ENCODE measurements at places on chromosomes 7 and 10.

- no peak for DNase-seq
These were observed 123.0 kb upstream of the ADARB2 start for GRCh38 chr10:1860351-1860750.

- DNase-seq: no peak
These were observed 447.4 kb upstream of the PFKP start for GRCh38 chr10:2619916-2620315.

DNA sequence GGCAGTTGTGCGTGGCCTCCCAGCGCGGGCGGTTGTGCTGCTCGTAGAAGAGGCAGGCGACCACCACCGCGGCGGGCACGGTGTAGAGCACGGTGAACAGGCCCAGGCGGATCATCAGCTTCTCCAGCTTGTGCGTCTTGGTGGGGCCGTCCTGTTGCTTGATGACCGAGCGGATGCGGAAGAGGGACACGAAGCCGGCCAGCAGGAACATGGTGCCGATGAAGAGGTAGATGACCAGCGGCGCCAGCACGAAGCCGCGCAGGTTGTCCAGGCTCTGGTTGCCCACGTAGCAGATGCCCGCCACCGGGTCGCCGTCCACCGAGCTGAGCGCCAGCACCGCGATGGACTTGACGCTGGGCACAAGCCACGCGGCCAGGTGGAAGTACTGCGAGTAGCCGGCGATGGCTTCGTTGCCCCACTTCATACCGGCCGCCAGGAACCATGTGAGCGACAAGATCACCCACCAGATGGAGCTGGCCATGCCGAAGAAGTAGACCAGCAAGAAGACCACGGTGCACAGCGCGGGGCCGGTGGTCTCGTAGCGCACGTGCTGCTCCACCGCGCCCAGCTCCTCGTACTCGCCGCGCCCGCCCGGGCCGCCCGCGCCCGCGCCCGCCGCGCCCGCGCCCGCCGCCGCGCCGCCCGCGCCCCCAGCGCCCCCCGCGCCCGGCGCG lies 2.2 kb downstream of the FZD8 start:
- no peak for DNase-seq

GRCh38 chr7:47332213-47332612 lies 249.7 kb downstream of the TNS3 start:
- no peak for DNase-seq

DNA sequence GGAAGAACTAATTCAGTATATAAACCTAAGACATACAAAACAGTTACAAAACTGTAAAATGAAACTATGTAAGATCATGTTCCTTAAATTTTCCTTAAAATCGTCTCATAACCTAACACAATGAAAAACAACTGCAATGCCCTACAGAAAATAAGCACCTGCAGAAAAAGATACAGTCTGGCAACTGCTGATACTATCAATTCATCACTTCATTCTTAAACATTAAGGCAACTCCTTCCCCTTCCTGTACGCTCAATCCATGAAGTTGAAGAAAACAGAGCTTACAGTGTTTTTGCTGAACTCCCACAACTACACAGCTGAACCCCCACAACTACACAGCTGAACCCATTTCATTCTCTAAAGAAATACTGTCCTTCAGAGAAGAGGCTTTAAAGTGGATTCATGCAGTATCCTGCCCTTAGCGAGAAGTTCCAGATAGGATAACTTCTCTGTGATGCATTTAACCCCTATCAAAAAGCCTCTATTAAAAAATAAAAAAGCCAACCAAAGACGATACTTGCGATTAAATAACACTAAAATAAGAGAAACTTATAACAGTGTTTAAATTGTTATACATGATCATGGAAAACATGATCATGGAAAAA lies 50.0 kb downstream of the JMJD1C start:
- no peak for DNase-seq

- DNase-seq: no peak
These were observed 92.4 kb downstream of the GLI3 start for GRCh38 chr7:42144604-42145003.

DNA sequence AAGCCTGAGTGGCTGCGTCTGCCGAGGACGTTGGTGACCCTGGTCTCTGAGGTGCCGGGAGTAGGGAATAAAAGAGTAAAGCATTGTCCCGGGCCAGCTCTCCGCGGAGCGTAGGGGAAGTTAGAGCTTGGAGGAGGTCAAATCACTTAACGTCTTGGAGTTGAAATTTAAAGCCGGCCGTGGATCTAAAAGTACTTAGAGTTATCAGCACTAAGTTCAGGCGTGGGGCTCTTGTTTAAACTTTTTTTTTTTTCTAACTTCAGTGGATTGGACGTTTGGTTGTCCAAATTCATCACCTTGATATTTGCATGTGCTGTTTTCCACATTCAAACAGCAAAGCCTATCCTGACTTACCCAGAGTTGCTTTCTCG lies 700 bp downstream of the NIPSNAP2 start:
- peak; percentile 73 for DNase-seq

- DNase-seq: no peak
These were observed 331.8 kb downstream of the CALN1 start for GRCh38 chr7:72080341-72080766.

GRCh38 chr10:1685699-1686490 lies 51.4 kb downstream of the ADARB2 start:
- no peak for DNase-seq

GRCh38 chr7:46558482-46559193 lies 637.6 kb upstream of the IGFBP3 start:
- no peak for DNase-seq

- DNase-seq: no peak
These were observed 4.2 kb upstream of the SORBS1 start for GRCh38 chr10:95565336-95565735.

GRCh38 chr10:14562218-14563075 lies 212.2 kb downstream of the FAM107B start:
- no peak for DNase-seq

- DNase-seq: no peak
These were observed 1.9 kb upstream of the SGMS1 start for GRCh38 chr10:50625649-50626132.

GRCh38 chr10:74293686-74294371 lies 142.8 kb downstream of the ADK start:
- DNase-seq: no peak

GRCh38 chr7:149865437-149865836 lies 8.3 kb upstream of the ATP6V0E2 start:
- peak; percentile 46 for DNase-seq

DNA sequence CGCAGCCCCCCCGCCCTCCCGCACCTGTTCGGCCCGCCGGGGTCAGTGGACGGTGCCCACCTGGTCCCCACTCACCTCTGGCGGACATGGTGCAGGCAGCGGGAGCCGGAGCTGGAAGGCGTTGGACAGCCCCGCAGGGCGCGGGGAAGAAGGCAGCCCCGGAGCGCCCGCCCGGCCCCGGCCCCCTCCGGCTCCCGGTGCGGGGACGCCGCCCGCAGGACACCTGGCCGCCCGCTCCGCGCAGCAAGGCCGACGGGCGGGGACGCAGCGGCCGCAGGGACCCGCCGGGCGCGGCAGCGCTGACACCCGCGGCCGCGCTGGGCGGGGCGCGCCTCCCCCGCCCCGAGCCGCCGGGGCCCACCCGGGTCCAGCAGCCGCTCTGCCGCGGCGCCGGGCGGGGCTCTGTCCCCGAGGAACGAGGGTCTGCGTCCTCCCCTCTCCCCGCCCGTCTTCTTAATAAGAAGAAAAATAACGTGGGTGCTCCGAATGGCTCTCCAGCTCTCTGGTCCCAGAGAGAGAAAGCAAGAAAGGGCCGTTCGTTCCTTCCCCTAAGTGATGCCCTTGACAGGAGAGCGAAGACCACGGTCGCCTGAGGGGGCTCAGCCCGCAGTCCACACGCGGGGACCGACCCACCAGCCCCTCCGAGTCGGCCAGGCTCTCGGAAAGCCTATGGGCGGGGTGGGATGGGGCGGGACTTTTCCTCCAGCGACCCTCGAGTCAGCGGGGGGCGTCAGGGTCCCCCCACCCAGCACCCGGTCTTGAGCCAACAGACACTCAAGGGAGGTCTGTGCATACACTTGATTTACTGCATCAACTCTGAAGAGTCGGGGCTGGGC lies 53.4 kb upstream of the FHIP2A start:
- no peak for DNase-seq

DNA sequence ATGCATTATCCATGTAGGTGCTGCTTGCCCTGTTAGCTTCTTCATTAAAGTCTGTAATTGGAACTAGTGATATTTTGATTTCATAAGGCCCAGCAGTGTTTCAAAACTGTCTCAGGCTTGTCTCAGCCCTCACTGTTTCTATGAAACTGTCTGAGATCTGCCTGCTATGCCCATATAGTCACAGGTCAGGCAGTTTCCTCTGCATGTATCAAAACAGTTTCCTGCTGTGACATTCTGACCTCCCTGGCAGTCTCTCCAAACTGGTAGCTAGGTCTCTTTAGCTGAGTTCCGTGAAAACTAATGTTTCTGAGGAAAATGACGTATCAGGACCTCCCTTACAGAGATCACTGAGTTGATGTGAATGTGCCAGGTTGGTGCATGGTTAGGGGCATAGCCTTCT lies 18.9 kb upstream of the SEMA3D start:
- no peak for DNase-seq

DNA sequence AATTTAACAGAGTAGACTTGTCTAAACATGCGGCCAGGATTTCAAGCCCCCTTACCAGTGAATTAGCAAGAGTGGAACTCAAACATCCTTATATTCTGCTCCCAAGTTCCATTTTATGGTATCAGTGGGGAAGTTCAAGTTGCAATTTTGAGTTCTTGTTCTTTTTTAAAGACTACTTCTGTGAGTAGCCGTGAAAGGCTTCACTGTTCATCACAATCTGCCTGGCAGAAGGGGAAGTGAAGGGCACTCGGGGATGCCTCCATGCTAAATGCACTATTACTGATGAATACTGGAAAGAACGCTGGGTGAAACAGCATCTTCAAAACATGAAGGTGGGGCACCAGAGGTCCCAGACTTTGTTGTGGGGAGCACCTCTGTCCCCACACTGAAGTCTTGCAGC lies 22.4 kb upstream of the FGL2 start:
- DNase-seq: no peak

- DNase-seq: no peak
These were observed 220.5 kb downstream of the BAMBI start for GRCh38 chr10:28897617-28898464.

GRCh38 chr7:131521651-131522163 lies 34.7 kb downstream of the PODXL start:
- DNase-seq: no peak

DNA sequence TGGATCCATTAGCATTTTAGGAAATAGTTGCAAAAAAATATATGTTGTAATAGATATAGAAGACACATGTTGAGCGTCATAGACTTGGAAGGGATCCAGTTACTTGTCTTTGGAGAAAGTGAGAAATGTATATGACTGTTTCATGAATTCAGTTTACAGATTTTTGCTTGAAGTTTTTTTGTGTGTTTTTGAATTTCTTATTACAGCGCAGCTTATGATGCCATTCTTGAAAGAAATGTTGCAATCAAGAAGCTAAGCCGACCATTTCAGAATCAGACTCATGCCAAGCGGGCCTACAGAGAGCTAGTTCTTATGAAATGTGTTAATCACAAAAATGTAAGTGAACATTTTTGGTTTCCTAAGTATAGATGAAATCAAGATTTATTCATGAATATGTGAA lies 98.2 kb downstream of the MAPK8 start:
- no peak for DNase-seq

GRCh38 chr10:61970182-61971002 lies 68.9 kb downstream of the ARID5B start:
- DNase-seq: no peak

DNA sequence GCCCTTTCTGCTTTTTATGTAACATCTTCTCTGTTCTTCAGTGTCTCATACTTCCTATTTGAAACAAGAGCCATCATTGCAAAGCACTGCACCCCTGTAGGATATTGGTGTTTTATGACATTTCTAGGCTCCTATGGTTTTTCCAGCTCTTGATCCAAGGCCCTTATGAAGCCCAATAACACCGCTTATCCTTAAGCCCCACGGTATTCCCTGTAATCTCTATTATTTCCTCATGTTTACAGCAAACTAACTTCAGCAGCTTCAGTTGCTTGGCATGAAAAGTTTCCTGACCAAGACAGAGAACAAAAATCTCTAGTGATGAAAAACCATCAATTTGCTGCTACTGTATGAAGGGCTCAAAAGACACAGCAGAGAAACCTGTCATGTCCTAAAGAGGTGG lies 34.1 kb upstream of the TES start:
- no peak for DNase-seq

DNA sequence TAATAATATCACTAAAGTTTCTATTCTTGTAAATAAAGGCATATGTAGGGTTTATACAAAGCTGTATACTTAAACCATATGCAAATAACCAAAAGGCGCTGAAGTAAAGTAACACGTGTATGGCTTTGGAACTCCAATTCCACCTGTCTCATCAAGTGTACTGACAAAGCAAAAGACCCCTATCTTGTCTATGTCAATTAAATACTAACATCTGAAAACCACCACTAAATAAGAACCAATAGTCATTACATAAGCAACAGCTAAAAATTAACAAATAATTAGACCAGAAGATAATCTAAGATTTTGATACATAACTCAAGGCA lies 93.9 kb downstream of the KMT2C start:
- DNase-seq: no peak

- no peak for DNase-seq
These were observed 203.7 kb upstream of the PHYHIPL start for GRCh38 chr10:58972576-58973234.

- no peak for DNase-seq
These were observed 105.0 kb downstream of the ADAM12 start for GRCh38 chr10:126283307-126283706.

DNA sequence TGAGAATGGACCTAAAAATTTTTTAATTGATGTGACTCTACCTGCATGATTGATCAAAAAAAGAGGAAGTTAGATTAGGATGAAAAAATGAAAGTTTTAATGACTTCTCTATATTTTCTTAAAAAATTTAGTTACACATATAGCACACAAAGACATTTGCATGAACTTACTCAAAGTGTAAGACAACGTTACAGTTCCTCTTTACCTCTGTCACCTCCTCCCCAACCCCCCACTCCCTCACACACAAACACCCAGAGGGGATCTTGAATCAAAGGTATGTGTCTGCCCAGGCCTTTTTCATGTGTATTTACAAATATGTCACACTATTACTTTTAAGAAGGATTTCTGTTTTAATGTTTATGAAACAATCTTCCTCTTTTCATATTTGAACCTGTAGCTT lies 20.6 kb upstream of the CDCA7L start:
- no peak for DNase-seq

DNA sequence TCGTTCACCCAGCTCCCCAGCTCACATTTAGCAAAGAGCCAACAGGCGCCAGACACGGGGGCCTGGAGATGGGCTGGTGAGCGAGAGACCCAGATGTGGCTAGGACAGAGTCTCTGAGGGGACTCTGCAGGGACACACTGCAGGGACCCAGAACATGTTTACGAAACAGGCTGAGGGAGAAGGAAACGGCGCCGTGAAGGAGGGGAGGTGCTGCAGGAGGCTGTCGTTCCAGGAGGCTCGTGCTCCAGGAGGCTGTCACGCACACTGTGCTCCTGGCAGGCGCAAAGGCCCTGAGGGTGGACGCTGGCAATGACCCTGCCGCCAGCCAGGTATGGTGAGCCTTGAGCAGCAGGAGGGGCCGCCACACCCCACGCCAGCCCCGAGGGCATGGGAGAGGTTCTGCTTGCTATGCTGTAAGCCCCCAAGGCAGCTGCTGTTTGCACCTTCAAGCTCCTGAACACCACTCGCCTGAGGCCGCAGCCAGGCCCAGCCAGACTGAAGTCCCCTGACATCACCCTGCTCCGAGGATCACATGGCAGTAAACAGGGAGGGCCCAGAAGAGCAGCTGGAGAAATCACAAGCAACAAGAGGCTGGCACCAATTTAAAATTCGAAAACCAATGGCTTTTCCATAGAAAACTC lies 27.3 kb downstream of the ADAP1 start:
- DNase-seq: no peak
